ENCODE measurements at places on chromosomes 1 and 21. TPM values are rescaled to one million over a fixed set of nuclear protein-coding genes. Genes with fewer than 3 reads are reported as not detected.

The PROX1 gene
- 66.4 TPM for total RNA-seq

The MTARC1 gene
- 7.4 TPM for total RNA-seq

The KRTAP19-1 gene
- not detected for total RNA-seq

The ZNF692 gene
- total RNA-seq, result 38.4 TPM

The LCE1A gene
- total RNA-seq, result not detected

The RHOC gene
- 246 TPM for total RNA-seq

The GCSAML gene
- total RNA-seq, result 0.74 TPM

The AHCYL1 gene
- 47.1 TPM for total RNA-seq

The UBE2U gene
- total RNA-seq, result not detected

The THBS3 gene
- 22.6 TPM for total RNA-seq

The XPR1 gene
- total RNA-seq, result 25.4 TPM

The CLDN17 gene
- total RNA-seq, result not detected

The ETV3L gene
- not detected for total RNA-seq
